ENCODE measurements at places on chromosomes 12 and 14. TPM values are rescaled to one million over a fixed set of nuclear protein-coding genes. Genes with fewer than 3 reads are reported as not detected.

DNA sequence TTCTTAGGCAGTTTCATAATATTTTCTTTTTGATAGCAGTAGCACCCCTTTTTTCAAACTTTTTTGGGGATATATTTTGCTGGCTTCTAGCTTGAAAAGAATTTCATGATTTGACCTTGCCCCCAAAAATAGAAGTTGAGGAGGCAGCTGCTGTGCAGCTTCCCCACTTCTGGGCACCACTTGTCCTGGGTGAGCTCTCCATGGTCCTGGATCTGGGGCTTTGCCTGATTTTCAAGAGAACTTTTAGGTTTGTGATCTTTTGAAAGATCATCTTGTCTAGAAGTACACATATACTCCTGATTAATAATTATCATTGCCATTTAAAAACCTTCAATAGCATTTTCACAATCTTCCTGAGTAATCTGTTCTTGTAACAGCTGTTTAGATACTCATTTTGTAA lies 271.6 kb downstream of the NPAS3 start:
- no peaks in the 10 kb centered on the region for H3K27me3 ChIP-seq
- DNase-seq = no peak
- no peaks in the 10 kb centered on the region for H3K4me1 ChIP-seq
- no peak overlapping the region for H3K4me3 ChIP-seq
- no peaks in the 10 kb centered on the region for H3K36me3 ChIP-seq

- no peaks in the 10 kb centered on the region for H3K27me3 ChIP-seq
- no peaks in the 10 kb centered on the region for H3K4me1 ChIP-seq
- no peaks in the 10 kb centered on the region for H3K36me3 ChIP-seq
- H3K27ac ChIP-seq = no peak overlapping the region
- H3K4me3 ChIP-seq = no peak overlapping the region
Observed at GRCh38 chr14:91755570-91756295, 23.8 kb upstream of the CATSPERB start.

KANSL2 gene
- polyA plus RNA-seq = 9.2 TPM

SERPINA12 gene
- polyA plus RNA-seq = not detected

- H3K4me3 ChIP-seq = no peak overlapping the region
- no peak overlapping the region for H3K27ac ChIP-seq
- H3K36me3 ChIP-seq = peaks cover 73% of the 10 kb centered on the region
- no peaks in the 10 kb centered on the region for H3K27me3 ChIP-seq
Observed at GRCh38 chr12:62522984-62523383, 56.4 kb downstream of the MON2 start.

DNA sequence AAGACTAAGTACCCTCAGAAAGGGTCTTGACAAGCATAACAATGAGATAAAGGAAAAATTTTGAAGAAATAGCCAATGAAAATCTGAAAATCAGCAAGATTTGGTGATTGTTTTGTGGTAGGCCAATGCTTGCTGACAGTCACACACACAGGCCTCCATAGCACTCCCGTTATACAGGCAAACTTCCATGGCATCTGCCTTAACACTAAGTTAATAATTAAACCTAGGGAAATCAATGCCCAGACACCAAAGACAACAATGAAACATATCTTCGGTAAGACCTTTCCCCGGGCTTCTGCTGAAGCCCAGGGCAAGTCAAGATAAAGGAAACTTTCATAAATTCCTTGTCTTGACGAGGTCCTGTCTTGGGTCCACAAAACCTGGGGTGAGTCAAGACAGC lies 18.6 kb upstream of the RERGL start:
- no peak overlapping the region for H3K27ac ChIP-seq
- H3K4me1 ChIP-seq = no peaks in the 10 kb centered on the region
- H3K27me3 ChIP-seq = no peaks in the 10 kb centered on the region
- DNase-seq = no peak
- H3K36me3 ChIP-seq = no peaks in the 10 kb centered on the region

- no peaks in the 10 kb centered on the region for H3K4me1 ChIP-seq
- no peaks in the 10 kb centered on the region for H3K36me3 ChIP-seq
- H3K27me3 ChIP-seq = no peaks in the 10 kb centered on the region
- H3K27ac ChIP-seq = no peak overlapping the region
- DNase-seq = no peak
Observed at GRCh38 chr12:12689647-12690300, 6.2 kb downstream of the GPR19 start.

DNA sequence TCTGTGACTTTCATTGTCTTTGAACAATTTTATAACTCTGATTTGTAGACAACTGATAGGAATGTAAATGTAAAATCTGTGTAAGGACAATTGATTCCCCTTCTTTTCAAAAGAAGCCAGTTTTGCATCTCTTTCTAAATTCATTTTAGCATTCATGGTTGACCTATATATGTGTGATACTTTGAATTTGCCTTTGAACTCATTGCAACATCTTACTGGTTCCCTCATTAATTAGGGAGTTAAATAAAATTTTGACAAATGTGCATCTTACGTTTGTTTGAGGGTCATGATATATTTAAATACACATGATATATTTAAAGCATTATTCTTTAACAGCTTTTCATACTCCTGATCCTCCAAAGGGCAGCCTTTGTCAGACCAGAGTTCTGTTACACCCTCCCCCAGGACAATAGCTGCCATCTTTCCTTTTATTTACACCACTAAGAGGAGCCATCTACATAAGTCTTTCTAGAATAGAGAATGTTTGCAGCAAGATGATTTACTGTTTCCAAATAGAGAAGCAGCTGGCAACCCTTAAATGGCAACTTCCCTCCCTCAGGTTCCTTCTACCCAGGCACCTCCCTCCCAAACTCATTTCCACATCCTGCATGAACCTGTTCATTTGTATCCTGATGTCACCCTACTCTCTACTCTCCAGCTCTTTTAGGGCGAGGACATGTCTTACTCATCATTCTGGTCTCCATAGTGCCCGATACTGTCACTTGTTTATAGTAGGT lies 40.2 kb upstream of the APPL2 start:
- H3K27ac ChIP-seq = no peak overlapping the region
- no peaks in the 10 kb centered on the region for H3K4me1 ChIP-seq
- H3K36me3 ChIP-seq = no peaks in the 10 kb centered on the region
- H3K4me3 ChIP-seq = no peak overlapping the region
- peak; percentile 2 for DNase-seq

GRCh38 chr12:78371284-78371683 lies 493.3 kb upstream of the SYT1 start:
- H3K27ac ChIP-seq = no peak overlapping the region
- H3K36me3 ChIP-seq = no peaks in the 10 kb centered on the region
- H3K4me1 ChIP-seq = no peaks in the 10 kb centered on the region
- no peaks in the 10 kb centered on the region for H3K27me3 ChIP-seq

GRCh38 chr12:52929538-52929937 lies 19.4 kb upstream of the KRT18 start:
- H3K27ac ChIP-seq = no peak overlapping the region
- H3K36me3 ChIP-seq = no peaks in the 10 kb centered on the region
- no peak overlapping the region for H3K4me3 ChIP-seq
- no peak for DNase-seq
- no peaks in the 10 kb centered on the region for H3K27me3 ChIP-seq
- H3K4me1 ChIP-seq = no peaks in the 10 kb centered on the region

PRB2 gene
- not detected for polyA plus RNA-seq

- H3K4me1 ChIP-seq = no peaks in the 10 kb centered on the region
- H3K27ac ChIP-seq = no peak overlapping the region
- no peak overlapping the region for H3K4me3 ChIP-seq
- no peaks in the 10 kb centered on the region for H3K36me3 ChIP-seq
- H3K27me3 ChIP-seq = no peaks in the 10 kb centered on the region
Observed at GRCh38 chr12:81245907-81246570, 168.2 kb downstream of the ACSS3 start.

ABCB9 gene
- polyA plus RNA-seq = 0.22 TPM

NGB gene
- polyA plus RNA-seq = not detected

DNA sequence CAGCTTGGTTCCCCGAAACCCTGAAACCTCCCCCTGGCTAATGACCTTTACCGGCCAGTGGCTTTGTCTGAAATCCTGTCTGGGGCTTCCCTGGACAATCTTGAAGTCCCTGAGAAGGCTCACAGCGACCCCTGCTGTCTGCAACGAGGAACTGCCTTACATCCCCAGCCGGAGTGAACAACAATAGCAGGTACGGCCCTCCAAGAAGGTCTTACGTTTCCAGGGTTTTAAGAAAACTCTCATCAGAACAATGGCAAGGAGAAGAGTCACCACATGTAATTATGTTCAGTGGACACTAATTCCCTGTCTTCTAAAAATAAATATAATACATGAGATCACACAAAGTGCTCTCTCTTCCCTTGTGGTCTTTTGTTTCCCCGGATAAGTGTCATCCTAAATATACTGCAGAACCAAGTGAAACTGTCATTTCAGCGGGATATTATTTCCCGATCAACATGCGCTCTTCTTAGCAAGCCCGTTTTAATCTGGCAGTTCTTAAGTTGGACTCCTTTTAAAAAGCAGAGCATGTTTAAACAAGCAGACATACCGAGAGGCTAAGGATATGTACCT lies 53.3 kb downstream of the RBM19 start:
- H3K36me3 ChIP-seq = peaks cover 97% of the 10 kb centered on the region
- H3K27me3 ChIP-seq = no peaks in the 10 kb centered on the region
- peak; percentile 11 for DNase-seq
- H3K4me1 ChIP-seq = no peaks in the 10 kb centered on the region

POU6F1 gene
- polyA plus RNA-seq = 0.65 TPM

DNA sequence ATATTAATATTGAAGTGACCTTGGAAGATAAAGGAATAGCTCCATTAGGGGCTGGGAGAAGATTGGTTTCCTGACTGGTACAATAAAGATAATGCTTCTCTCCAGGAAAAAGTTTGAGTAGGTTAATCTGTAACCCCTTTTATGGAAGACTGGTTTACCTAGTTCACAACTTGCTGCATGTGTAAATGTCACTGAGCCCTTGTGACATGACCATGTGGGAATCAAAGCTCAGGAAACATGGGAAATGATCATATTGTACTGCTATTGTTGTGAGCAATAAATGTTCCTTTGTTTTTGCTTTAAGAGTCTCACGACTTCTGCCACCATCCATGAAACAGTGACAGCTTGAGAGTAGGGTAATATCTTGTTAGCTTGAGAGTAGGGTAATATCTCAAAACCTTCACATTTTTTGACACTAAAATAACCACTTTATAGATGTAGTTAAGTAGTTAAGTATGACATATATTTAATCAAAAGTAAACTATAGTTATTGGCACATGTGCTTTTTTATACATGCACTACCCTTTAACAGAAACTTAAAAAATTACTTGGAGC lies 1338.6 kb downstream of the FSCB start:
- no peaks in the 10 kb centered on the region for H3K27me3 ChIP-seq
- no peaks in the 10 kb centered on the region for H3K4me1 ChIP-seq
- DNase-seq = no peak
- H3K27ac ChIP-seq = no peak overlapping the region
- H3K36me3 ChIP-seq = no peaks in the 10 kb centered on the region
- H3K4me3 ChIP-seq = no peak overlapping the region

MYBPC1 gene
- not detected for polyA plus RNA-seq

ING4 gene
- 64.0 TPM for polyA plus RNA-seq

TM7SF3 gene
- polyA plus RNA-seq = 85.9 TPM

DNA sequence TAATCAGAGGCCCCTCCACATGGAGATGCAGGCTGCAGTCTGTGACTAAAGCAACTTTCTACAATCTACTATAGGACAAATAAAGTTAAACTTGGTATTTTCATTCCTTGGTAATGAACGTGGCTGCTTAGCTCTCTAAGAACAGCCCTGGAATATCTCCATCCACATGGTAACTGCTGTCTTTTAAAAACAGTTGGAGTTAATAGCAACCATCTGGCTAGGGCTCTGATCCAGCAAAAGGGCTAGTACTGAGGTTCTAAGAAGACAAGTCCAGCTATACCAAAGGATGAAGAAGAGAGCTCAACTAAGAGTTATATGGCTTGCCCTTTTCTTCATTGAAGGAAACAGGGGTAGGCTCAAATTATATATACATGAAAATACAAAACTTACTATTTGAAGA lies 920.1 kb downstream of the FLRT2 start:
- DNase-seq = no peak
- no peaks in the 10 kb centered on the region for H3K27me3 ChIP-seq
- no peaks in the 10 kb centered on the region for H3K4me1 ChIP-seq
- no peak overlapping the region for H3K4me3 ChIP-seq

DNA sequence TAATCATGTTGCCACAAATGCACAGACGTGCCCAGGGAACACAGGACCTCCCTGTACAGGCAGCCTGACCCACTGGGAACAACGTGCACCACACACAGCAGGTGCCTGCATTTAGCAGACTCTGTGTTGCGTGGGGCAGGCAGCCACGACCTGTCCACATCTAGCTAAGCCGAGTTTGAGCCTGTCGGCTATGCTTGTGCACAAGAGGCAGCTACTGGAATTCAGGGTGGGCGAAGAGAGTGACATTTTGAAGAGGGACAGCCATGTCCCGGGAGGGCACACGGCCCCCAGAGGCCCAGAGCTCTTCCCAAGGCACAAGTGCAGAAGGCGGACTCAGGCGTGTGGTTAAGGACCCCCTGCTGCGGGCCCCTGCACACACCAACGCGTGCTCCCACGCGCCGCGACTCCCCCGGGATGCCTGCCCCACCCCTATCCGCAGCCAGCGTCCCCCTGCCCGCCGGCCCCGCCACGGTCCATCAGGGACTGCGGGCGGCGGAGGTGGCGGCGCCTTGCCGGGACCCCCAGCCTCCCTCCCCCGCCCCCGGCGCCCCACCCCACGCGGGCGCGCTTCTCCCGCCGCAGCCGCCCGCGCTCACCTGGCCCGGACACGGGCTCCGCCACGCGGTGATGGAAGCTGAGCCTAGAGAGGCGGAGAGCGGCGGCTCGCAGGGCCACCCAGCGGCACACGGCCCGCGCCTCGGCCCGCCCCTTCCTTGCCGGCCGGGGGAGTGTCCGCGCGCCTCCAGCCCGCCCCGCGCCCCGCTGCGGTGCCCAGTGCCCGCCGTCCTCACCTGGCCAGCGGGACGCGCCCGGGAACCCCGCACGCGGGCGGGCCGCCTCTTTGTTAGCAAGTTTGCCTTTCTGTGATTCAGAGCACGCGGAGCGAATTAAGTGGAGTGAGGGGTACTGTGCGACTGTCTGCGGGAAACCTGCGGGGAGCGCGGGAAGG lies 125.3 kb upstream of the PRMT8 start:
- DNase-seq = no peak
- H3K27me3 ChIP-seq = peaks cover 52% of the 10 kb centered on the region
- H3K36me3 ChIP-seq = no peaks in the 10 kb centered on the region
- H3K4me3 ChIP-seq = no peak overlapping the region
- H3K27ac ChIP-seq = no peak overlapping the region
- peaks cover 21% of the 10 kb centered on the region for H3K4me1 ChIP-seq

GRCh38 chr12:76863005-76863670 lies 15.7 kb downstream of the CSRP2 start:
- no peaks in the 10 kb centered on the region for H3K4me1 ChIP-seq
- no peak overlapping the region for H3K4me3 ChIP-seq

Measured in CD14-positive monocyte (primary cell).